ENCODE measurements at places on chromosomes 7 and 10. TPM values are rescaled to one million over a fixed set of nuclear protein-coding genes. Genes with fewer than 3 reads are reported as not detected.

Gene SERPINE1
- 9.9 TPM for total RNA-seq

Gene CTTNBP2
- total RNA-seq: 41.1 TPM

Gene FAM53B
- 30.0 TPM for total RNA-seq

Gene RNLS
- 21.1 TPM for total RNA-seq

Gene ZNF248
- 11.6 TPM for total RNA-seq
